ENCODE measurements at places on chromosomes 11 and 22. TPM values are rescaled to one million over a fixed set of nuclear protein-coding genes. Genes with fewer than 3 reads are reported as not detected.

The PGA5 gene
- 2.0 TPM for total RNA-seq

The RGL4 gene
- not detected for total RNA-seq

The ART1 gene
- total RNA-seq: 5.6 TPM

The TRIM34 gene
- total RNA-seq: not detected

The GAS2L1 gene
- total RNA-seq: 99.3 TPM

The DGAT2 gene
- total RNA-seq: 26.2 TPM

DNA sequence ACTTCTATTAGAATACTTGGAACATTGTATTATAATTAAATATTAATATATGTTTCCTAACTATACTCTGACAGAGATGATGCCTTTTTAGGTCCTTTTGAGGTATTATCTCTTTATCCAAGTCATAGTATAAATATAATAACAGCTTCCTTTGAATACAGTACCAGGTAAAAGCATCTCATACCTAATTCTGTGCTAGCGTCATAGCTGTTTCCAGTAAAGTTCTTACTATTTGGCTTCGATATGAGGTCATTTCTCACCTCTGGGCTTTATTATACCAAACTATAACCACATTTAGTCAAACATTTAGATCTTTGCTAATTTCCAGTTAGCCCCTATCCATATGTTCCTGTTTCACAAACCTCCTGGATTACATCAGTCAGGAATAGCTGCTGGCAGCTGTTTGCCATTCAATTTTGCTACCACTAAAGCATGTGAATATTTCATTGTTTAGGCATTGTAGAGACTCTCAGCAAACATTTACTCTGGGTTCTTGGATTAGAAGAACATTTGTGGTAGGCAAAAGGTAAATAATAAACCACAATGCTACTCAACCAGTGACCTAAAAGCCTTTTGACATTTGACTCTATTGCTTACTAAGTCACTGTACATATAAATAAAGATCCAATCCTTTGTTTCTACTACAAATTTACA lies 255.1 kb downstream of the TTC28 start:
- H3K27me3 ChIP-seq: no peaks in the 10 kb centered on the region
- H3K4me1 ChIP-seq: no peaks in the 10 kb centered on the region
- no peak overlapping the region for H3K27ac ChIP-seq
- no peaks in the 10 kb centered on the region for H3K36me3 ChIP-seq

GRCh38 chr22:20584872-20585638 lies 77.6 kb downstream of the MED15 start:
- no peaks in the 10 kb centered on the region for H3K27me3 ChIP-seq
- H3K4me1 ChIP-seq: no peaks in the 10 kb centered on the region
- DNase-seq: no peak
- H3K4me3 ChIP-seq: no peak overlapping the region
- peaks cover 75% of the 10 kb centered on the region for H3K36me3 ChIP-seq

GRCh38 chr11:2758751-2759150 lies 59.0 kb upstream of the KCNQ1OT1 start:
- no peaks in the 10 kb centered on the region for H3K4me1 ChIP-seq
- no peak overlapping the region for H3K27ac ChIP-seq
- no peaks in the 10 kb centered on the region for H3K27me3 ChIP-seq
- no peak overlapping the region for H3K4me3 ChIP-seq
- H3K36me3 ChIP-seq: no peaks in the 10 kb centered on the region

DNA sequence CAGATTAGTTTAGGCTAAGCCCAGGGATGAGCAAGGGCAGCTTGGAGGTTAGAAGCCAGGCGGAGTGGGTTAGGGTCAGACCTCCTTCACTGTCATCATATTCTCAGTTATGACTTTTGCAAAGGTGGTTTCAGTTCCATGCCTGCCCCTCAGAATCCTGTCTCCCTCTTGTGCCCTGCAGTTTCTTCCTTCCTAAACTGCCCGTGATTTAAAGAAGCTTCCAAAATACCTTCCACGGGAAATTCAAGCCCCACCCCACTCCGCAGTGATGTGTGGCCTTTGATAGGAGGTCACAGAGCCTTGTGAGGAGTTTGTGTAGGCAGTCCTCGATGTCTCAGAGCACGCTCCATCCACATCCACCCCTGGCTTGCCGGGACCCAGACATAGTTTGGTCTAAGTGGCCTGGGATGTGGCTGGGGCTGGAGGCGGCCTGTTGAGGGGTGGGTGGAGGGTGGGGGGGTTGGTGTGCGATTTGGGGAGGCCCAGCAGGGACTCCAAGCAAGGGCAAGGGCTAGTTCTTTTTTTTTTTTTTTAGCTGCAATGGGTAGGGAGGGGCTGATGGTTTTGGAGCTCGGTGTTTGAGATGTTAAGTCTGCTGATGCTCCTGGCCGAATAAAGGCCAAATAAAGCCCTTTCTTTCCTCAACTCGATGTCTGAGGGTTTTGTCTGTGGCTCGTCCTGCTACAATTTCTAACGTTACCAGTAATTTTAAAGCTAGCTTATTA lies 1.6 kb upstream of the IFITM1 start:
- peak overlapping the region; percentile 40 for H3K4me3 ChIP-seq
- no peak for DNase-seq

DNA sequence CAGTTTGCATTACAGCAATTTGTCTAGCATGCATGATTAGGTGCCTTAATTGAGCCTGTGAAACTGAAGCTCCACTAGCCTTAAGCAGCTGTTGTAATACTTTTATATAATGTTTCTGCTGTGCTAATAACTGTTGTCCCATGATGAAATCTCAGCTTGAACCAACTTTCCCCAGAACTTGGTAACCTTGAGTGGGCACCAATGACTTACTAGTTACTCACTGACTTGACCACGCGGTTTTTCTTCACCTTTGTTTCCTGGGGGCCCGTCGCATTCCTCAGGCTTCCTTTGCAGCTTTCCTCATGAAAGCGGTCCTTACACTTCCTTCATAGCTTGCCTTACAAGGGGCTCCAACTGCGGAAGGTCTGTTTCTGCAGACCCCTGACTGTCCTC lies 11.2 kb upstream of the GLYATL1 start:
- H3K4me1 ChIP-seq: no peaks in the 10 kb centered on the region
- no peak overlapping the region for H3K4me3 ChIP-seq
- H3K36me3 ChIP-seq: no peaks in the 10 kb centered on the region
- DNase-seq: no peak
- no peak overlapping the region for H3K27ac ChIP-seq
- no peaks in the 10 kb centered on the region for H3K27me3 ChIP-seq

DNA sequence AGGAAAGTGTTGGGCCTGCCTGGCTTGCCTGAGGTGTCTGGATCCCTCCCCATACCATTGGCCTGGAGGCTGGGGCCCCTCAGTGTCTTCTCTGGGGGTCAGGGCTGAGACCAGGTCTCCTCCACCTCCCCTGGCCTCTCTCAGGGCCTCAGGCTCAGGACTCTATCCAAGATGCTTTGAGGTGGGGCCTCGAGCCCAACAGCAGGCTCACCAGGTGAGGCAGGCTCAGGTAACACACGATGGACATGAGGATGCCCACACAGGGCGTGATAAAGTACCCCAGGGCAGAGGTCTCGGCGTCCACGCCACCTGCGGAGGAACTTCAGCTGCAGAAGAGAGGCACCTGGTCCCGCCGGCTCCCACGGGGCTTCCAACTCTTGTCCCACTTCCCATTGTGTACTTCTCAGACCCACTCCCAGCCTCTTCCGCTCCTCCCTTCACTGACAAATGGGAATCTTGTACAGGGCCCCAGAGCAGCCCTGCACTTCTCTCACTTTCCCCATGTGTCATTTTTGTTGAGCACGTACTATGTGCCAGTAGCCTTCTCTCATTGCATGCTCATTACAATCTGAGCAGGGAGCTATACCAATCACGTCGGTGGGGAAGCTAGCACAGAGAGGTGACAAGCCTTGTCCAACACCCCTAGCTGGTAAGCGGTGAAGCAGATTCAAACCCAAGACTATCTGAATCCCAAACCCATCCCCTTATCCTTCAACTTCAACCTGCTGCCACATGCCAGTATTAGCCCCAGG lies 3.8 kb downstream of the SLC29A2 start:
- no peaks in the 10 kb centered on the region for H3K27me3 ChIP-seq
- H3K27ac ChIP-seq: no peak overlapping the region
- H3K4me1 ChIP-seq: peaks cover 3% of the 10 kb centered on the region

- peak; percentile 86 for DNase-seq
- peak overlapping the region; percentile 83 for H3K4me3 ChIP-seq
- H3K27me3 ChIP-seq: no peaks in the 10 kb centered on the region
- H3K27ac ChIP-seq: peak overlapping the region; percentile 85
- H3K4me1 ChIP-seq: no peaks in the 10 kb centered on the region
Observed at GRCh38 chr22:40637183-40638150, 948 bp upstream of the MRTFA start.

DNA sequence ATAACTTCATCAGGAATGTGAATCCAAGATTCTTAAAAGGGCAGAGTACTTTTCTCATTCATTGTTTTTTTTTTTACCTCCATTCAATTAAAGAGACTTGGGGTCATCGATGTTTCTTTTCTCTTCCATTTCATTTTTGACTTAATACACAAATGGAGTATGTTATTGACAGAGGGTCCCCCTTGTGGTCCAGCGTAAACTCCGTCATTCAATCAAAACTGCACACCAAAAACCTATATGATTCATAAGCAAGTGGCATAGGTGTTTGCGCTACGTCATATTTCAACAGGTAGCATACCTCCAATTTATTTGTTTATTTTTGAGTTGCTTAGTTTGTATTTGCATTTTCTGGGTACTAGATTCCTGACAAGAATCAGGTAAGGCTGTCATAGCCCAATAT lies 12.7 kb upstream of the FOLH1 start:
- H3K4me3 ChIP-seq: no peak overlapping the region
- H3K4me1 ChIP-seq: no peaks in the 10 kb centered on the region
- H3K36me3 ChIP-seq: no peaks in the 10 kb centered on the region

DNA sequence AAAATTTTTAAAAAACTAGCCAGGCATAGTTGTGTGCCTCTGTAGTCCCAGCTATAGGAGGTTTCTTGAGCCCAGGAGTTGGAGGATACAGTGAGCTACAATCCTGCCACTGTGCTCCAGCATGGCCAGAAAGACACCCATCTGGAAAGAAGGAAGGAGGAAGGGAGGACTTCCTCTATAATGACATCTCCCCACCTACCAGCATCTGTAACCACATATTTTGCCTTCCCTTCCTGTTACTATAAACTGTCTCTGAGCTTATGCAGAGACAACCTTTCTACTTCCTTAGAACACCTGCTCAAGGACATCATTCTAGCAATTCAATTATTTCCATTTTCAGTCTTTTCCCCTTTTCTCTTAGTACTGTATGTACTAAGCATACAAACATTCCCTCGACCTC lies 2.2 kb upstream of the NUP160 start:
- H3K4me1 ChIP-seq: peaks cover 4% of the 10 kb centered on the region
- H3K27ac ChIP-seq: no peak overlapping the region
- H3K36me3 ChIP-seq: peaks cover under 1% of the 10 kb centered on the region
- DNase-seq: no peak
- H3K27me3 ChIP-seq: no peaks in the 10 kb centered on the region

DNA sequence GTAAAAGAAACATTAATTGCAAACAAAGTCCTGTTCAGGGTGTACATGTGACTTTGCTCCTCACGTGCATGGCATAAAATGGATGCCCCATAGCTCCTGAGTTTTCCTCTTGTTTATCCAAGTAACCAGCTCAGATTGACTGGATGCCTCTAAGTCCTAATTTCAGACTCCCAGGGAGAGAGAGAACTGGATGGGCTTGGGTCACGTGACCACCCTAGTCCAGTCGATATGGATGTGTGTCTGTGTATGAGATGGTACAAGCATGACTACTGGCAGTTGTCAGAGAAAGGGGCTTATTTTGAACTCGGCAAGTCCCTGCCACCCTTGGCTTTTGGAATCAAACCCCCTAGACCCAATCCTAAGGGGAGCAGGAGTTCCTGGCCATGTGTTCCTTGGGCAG lies 35.4 kb upstream of the PLET1 start:
- no peak overlapping the region for H3K4me3 ChIP-seq
- DNase-seq: no peak
- peaks cover 14% of the 10 kb centered on the region for H3K4me1 ChIP-seq
- H3K36me3 ChIP-seq: no peaks in the 10 kb centered on the region
